ENCODE measurements at places on chromosomes 2 and 18.

DNA sequence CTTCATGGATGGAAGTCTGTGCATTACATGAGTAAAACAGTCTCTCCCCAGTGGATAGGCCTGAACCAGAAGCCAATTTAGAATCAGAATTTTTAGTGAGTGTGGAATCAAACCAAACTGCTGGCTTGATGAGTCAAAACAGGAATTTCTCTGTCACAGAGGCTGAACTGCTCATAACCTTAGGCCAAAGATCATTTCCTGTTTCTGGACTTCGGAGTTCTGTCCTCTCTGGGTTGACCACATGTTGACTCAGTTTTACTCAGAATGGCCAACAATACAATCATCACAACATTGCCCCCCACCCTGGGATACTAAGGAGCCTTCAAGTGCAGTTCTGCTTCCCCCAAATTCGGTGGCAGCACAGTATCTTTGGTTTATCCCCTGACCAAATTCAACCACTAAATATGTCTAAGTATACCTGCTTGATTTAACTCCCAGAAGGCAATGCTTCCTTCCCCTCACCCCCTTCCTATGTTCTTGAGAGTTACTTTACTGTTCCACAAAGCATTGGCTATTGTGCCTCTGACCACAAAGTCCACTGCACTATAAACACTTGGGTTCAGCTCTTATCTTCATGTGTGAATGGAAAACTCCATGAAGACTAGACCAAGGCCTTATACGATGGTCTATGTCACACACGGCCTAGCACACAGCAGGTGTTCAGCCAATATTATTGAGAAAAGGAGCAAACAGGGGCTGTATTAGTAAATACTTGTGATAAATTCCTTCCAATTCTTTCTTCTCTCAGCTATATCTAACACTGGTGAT, 67.8 kb downstream of the NXPH2 start:
- no peak for DNase-seq

DNA sequence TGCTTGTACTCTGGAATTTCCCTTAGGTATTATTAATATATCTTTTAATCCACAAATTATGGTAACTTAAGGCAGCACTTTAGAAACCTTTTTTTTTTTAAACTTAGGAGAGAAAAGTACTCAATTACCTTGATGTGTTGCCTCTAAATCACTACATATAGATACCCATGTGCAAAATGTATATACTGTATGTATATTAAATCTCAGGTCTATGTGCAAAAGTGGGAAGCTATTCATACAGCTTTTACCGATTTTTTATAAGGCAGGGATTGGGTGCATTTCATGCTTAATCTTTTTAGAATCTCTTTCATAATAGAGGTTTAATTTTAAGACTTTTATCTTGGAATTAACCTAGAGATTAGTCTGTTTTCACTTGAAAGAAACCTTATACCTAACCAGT, 3.4 kb downstream of the EML4 start:
- DNase-seq: no peak

DNA sequence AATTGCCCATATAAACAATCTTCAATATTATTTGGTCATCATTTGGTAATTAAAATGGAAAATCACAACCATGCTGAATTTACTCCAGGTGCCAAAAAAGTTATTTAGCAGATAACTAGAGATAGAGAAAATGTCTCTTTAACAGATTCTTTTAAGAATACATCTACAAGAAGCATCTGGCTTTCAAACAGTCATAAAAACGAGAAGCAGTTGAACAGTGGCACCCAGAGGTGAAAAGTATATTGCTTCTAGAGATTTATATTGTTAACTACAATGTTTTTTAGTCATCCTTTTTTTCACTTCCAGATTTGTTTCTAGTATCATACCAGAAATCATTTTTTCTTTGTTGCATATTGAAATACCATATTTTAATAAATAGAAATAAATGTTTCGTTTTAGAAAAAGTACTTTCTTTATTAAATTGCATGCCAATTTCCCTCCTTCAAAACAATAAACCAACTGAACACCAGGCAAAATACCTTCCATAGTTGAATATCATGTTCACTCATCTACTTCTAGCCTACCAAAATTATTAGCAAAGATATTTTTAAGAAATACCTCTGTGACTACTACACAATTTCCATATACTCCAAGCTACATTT, 65.4 kb upstream of the HNRNPA3 start:
- no peak for DNase-seq

- DNase-seq: no peak
Measured at GRCh38 chr2:241984658-241985057, 115.1 kb downstream of the RTP5 start.

- no peak for DNase-seq
Measured at GRCh38 chr2:6011921-6012320, 319.7 kb downstream of the SOX11 start.

DNA sequence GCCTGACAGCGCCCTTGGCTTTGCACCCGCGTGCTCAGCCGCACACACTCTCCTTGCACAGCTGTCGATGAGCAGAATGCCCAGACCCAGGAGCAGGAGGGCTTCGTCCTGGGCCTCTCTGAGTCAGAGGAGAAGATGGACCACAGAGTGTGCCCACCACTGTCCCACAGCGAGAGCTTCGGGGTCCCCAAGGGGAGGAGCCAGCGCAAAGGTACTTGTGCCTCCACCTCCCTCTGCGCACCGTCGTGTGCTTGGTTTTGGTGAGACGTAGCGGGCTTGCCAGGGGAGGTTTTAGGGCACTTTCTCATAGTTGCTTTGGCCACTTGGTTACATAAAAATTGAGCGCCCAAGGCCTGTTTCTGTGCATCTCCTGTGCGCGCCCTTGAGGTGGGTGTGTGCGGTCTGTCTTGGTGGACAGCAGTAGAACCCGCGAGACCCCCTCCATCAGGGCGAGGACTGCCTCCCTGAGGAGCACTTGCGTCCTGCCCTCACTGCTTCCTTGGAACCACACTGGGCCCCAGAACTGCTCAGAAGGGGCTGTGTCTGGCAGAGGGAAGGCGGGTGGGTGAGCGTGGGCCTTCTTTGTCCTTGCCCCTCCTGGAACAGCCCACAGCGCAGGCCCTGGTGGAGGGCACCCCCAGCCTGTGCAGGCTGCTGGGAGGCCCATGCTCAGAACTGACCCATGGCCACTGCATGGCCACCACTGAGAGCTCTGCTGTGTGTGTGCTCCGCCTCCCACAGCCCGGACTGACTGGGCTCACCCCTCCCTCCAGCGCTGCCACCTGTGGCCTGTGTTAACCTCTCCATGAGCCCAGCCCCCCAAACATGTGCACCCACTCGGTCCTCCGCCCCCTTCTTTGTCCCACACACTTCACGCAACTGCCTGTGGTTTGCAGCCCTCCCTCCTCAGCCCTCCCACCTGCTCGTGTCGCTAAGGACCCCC, 95.9 kb downstream of the DGKD start:
- no peak for DNase-seq

- DNase-seq: no peak
Measured at GRCh38 chr2:207071820-207072219, 93.9 kb downstream of the KLF7 start.

- DNase-seq: no peak
Measured at GRCh38 chr2:196459539-196459938, 180.0 kb upstream of the CCDC150 start.

DNA sequence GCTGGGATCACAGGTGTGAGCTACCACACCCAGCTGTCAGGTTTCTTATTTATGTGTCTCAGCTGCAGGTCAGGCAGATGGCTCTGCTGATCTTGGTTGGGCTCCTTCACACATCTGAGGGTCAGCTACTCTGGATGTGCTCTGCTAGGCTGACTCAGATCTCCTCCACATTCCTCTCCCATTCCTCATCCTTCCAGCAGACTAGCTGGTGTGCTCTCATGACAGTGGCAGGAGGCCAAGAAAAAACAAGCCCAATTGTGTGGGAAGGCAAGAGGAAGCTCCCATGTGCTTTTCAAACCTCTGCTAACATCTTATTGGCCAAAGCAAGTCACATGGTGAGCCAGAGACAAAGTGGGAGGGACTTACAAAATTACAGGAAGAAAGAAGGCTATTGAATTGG, 11.7 kb upstream of the MSH6 start:
- no peak for DNase-seq

DNA sequence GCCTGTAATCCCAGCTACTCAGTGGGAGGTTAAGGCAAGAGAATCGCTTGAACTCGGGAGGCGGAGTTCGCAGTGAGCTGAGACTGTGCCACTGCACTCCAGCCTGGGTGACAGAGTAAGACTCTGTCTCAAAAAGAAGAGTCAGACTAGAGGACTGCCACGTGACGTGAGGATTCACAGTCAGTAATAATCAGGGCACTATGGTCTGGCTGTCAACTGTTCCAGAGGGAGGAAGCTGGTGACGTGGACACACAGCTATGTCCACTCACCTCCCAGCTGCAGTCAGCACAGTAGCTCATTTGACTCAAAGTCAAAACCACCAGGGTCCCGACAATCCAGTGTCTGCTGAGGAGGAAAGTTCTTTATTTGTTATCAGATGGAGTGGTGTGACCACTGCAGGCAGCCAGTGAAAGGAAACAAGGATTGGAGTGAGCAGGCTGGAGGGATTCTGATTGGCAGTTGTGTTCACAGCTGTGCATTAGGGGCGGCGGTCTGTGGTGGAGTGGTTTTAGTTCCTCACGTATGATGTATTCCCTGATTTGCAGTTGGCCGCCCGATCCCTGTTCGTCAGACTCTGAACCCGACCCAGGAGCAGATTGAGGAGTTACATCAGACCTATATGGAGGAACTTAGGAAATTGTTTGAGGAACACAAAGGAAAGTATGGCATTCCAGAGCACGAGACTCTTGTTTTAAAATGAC, 37.9 kb downstream of the MOGAT1 start:
- DNase-seq: no peak

- no peak for DNase-seq
Measured at GRCh38 chr2:233121856-233122255, 61.7 kb downstream of the INPP5D start.

DNA sequence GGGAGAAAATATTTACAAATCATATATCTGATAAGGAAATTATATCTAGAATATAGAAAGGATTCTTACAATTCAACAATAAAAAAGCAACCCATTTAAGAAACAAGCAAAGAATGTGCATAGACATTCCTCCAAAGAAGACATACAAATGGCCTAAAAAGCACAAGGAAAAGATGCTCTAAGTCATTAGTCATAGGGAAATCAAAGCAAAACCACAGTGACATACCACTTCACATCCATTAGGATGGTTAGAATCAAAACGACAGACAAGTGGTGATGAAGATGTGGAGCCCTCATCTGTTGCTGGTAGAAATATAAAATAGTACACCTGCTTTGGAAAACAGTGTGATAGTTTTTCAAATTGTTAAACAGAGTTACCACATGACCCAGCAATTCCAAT, 48.2 kb downstream of the MAPRE2 start:
- no peak for DNase-seq

DNA sequence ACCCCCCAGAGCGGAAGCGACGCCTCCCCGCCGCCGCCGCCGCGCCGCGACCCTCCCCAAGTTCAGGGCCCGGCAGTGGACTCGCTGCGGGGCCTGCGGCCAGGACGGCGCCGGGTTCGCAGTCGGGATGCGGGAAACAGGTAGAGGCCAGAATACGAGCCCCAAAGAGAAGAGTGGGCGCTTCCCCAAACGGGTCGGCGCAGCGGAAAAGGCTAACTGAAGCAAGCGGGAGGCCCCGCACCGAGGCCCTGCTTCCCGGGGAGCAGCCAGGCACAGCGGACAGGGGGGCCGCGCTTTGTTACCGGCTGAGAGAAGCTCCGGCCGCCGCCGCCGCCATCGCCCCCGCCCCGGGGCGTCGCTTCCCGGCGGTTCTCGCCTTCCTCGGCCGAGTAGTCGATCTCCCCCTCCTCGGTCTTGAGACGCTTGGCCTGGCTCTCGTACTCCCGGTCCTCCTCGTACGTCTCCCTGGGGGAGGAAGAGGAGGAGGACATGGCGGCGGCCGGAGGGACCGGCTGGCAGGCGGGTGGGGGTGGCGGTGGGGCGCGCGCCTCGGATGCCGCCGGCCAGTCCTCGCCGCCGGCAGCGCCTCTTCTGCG, 494 bp downstream of the HNRNPLL start:
- DNase-seq: peak; percentile 26

GRCh38 chr18:72160510-72161445, 383.4 kb downstream of the CBLN2 start:
- no peak for DNase-seq

DNA sequence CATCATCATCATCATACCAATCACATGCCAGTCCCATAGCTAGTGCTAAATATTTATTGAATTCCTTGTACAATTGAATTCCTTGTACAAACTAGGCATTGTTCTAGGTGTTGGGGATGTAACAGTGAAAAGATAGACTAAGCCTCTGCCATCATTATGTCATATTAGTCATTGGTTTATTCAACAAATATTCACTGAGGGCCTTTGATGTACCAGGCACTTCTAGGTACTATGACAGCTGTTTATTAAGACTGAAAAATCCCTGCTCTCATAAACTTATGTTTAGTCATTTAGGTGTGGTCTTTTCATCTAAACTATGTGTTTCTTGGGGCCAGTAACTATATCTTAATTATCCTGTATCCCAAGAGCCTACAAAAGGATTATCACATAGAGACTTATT, 412.3 kb upstream of the ETAA1 start:
- DNase-seq: no peak

DNA sequence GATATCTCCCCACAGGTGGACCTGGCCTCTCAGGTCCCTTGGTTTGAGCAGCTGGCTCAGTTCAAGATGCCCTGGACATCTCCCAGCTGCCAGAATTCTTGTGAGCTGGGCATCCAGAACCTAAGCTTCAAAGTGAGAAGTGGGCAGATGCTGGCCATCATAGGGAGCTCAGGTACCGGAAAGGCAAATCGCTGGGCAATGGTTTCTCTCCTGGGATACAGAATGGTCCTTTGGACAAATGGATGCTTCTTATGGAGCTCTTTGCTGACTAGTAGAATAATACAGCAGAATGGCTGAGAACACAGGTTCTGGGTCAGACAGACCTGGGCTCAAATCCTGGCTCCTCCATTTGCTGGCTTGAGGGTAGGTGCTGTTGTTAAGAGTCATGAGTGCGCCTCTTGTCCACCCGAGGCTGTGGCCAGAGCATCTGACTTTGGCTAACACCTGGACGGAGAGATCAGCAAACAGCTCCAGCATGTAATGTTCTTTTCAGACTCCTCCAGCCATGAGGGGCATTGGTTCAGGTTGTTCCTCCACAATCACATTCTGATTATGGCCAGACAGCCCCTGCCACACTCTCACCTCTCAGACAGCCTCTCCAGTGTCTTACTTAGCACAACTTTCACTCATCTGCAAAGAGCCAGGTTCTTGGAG, 7.5 kb downstream of the ABCG8 start:
- DNase-seq: no peak

- DNase-seq: no peak
Measured at GRCh38 chr18:11784674-11785304, 66.4 kb upstream of the CHMP1B start.

GRCh38 chr2:20181761-20182160, 43.2 kb downstream of the SDC1 start:
- DNase-seq: no peak

DNA sequence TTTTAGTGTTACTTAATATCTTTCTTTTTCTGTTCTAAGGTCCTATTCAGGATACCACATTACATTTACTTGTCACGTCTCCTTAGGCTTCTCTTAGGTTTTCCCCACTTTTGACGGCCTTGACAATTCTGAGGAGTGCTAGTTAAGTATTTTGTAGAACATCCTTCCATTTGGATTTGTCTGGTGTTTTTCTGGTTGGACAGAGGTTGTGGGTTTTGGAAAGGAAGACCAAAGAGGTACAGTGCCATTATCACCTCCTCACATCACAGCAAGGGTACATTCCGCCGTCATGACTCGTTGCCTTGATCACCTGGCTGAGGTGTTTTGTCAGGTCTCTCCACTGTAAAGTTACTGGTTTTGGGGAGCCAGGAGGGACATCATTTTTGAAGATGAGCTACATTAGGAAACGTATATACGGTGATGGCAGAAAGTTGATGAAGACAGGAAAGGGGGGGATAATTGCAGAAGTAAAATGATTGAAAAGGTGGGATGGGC, 88.4 kb upstream of the TMEM247 start:
- no peak for DNase-seq

- DNase-seq: no peak
Measured at GRCh38 chr18:63619661-63620060, 24.4 kb downstream of the SERPINB4 start.

Measured in activated CD8-positive, alpha-beta memory T cell treated with anti-CD3 and anti-CD28 coated beads for 48 hours (primary cell).